ENCODE measurements at places on chromosomes 6 and 20. TPM values are rescaled to one million over a fixed set of nuclear protein-coding genes. Genes with fewer than 3 reads are reported as not detected.

Gene MUC22
- total RNA-seq = not detected

Gene HLA-DMB
- total RNA-seq = 0.44 TPM

Gene FOXA2
- total RNA-seq = 28.0 TPM

Gene ATAT1
- 15.8 TPM for total RNA-seq

Gene ADIG
- not detected for total RNA-seq

Gene VNN1
- not detected for total RNA-seq

Gene CDH26
- 0.46 TPM for total RNA-seq

Gene RPP21
- total RNA-seq = 81.3 TPM

Gene TOX2
- 85.4 TPM for total RNA-seq

Gene DSP
- 20.1 TPM for total RNA-seq

Gene CDH4
- total RNA-seq = not detected

Gene MUC21
- total RNA-seq = not detected

Gene FERMT1
- total RNA-seq = 0.95 TPM

Gene WFDC12
- total RNA-seq = not detected

Gene ANKRD66
- total RNA-seq = not detected

Gene IL17F
- total RNA-seq = not detected

Gene GJA1
- 3.8 TPM for total RNA-seq

Gene GPR63
- 0.95 TPM for total RNA-seq

Gene ZNF76
- 41.5 TPM for total RNA-seq

Gene FAM217B
- total RNA-seq = 24.4 TPM

Gene RBBP9
- 11.1 TPM for total RNA-seq

Gene SIRPB2
- total RNA-seq = not detected

Gene TXLNB
- not detected for total RNA-seq

Gene HM13
- 337 TPM for total RNA-seq

Gene DZANK1
- total RNA-seq = 3.0 TPM

Gene CCM2L
- 45.4 TPM for total RNA-seq

Gene LIN28B
- total RNA-seq = 5.8 TPM

Gene RAE1
- total RNA-seq = 34.5 TPM

Gene COL11A2
- 0.57 TPM for total RNA-seq

Gene RIPPLY2
- 6.5 TPM for total RNA-seq

Gene MOXD1
- total RNA-seq = 0.21 TPM

Gene ULBP2
- 0.69 TPM for total RNA-seq

Gene TRIM10
- total RNA-seq = not detected

Gene UBD
- 0.54 TPM for total RNA-seq
